Cardiac muscle cell (in vitro differentiated cells and primary cell): ENCODE measurements at places on chromosomes 13 and 19. TPM values are rescaled to one million over a fixed set of nuclear protein-coding genes. Genes with fewer than 3 reads are reported as not detected.

GRCh38 chr19:58521651-58522050 lies 2.0 kb upstream of the ZBTB45 start:
- no peak overlapping the region for H3K4me3 ChIP-seq
- no peak for DNase-seq
- H3K27ac ChIP-seq = no peak overlapping the region
- H3K27me3 ChIP-seq = no peaks in the 10 kb centered on the region
- peaks cover 15% of the 10 kb centered on the region for H3K4me1 ChIP-seq
- peaks cover 7% of the 10 kb centered on the region for H3K36me3 ChIP-seq

The SOX1 gene
- not detected in 2 replicates for polyA plus RNA-seq

The RASA3 gene
- polyA plus RNA-seq = 14.0 and 21.4 TPM in 2 replicates

The ZNF792 gene
- polyA plus RNA-seq = 2.6 and 4.6 TPM in 2 replicates

GRCh38 chr13:110466266-110466915 lies 95.1 kb downstream of the RAB20 start:
- no peak overlapping the region for H3K4me3 ChIP-seq
- no peaks in the 10 kb centered on the region for H3K27me3 ChIP-seq
- no peak for DNase-seq
- H3K4me1 ChIP-seq = no peaks in the 10 kb centered on the region

GRCh38 chr19:17687141-17687856 lies 855 bp downstream of the UNC13A start:
- H3K4me3 ChIP-seq = peak overlapping the region; percentile 19
- no peak overlapping the region for H3K27ac ChIP-seq
- H3K36me3 ChIP-seq = no peaks in the 10 kb centered on the region
- DNase-seq = no peak
- H3K4me1 ChIP-seq = no peaks in the 10 kb centered on the region

DNA sequence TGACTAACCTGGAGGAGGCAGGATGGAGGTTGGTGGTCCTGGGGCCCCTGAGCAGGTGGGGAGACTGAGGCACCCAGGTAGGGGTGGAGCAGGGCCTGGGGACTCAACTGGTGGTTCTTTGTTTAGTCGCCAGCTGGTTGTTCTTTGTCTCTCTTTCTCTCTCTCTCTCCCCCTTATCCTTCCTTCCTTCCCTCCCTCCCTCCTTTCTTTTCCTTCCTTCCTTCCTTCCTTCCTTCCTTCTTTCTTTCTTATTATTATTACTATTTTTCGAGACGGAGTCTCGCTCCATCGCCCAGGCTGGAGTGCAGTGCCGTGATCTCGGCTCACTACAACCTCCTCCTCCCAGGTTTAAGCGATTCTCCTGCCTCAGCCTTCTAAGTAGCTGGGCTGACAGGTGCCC lies 6.6 kb upstream of the NRTN start:
- H3K27ac ChIP-seq = no peak overlapping the region
- DNase-seq = no peak
- H3K27me3 ChIP-seq = no peaks in the 10 kb centered on the region
- H3K36me3 ChIP-seq = no peaks in the 10 kb centered on the region
- H3K4me3 ChIP-seq = no peak overlapping the region

DNA sequence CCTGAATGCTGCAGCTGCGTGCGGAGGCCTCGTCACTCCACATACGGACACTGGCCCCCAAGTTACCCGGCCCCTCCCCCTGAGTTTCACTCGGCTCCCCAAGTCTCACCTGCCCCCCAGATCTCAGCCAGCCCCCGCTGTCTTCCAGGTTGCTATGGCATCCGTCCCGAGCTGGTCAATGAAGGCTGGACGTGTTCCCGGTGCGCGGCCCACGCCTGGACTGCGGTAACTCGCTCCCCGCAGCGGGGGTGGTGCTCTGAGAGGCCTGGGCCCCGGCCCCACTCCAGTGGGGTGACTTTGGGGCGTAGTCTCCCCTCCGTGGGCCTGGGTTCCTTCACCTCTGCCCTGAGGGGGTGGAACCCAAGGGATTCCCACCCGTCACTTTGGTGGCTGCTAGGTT lies 168.2 kb downstream of the KDM4B start:
- peaks cover 4% of the 10 kb centered on the region for H3K4me1 ChIP-seq
- H3K36me3 ChIP-seq = peaks cover 42% of the 10 kb centered on the region
- no peaks in the 10 kb centered on the region for H3K27me3 ChIP-seq
- H3K4me3 ChIP-seq = no peak overlapping the region
- DNase-seq = no peak

GRCh38 chr19:1850809-1851653 lies 2.7 kb upstream of the REXO1 start:
- no peak overlapping the region for H3K27ac ChIP-seq
- H3K27me3 ChIP-seq = no peaks in the 10 kb centered on the region
- peaks cover 32% of the 10 kb centered on the region for H3K4me1 ChIP-seq

DNA sequence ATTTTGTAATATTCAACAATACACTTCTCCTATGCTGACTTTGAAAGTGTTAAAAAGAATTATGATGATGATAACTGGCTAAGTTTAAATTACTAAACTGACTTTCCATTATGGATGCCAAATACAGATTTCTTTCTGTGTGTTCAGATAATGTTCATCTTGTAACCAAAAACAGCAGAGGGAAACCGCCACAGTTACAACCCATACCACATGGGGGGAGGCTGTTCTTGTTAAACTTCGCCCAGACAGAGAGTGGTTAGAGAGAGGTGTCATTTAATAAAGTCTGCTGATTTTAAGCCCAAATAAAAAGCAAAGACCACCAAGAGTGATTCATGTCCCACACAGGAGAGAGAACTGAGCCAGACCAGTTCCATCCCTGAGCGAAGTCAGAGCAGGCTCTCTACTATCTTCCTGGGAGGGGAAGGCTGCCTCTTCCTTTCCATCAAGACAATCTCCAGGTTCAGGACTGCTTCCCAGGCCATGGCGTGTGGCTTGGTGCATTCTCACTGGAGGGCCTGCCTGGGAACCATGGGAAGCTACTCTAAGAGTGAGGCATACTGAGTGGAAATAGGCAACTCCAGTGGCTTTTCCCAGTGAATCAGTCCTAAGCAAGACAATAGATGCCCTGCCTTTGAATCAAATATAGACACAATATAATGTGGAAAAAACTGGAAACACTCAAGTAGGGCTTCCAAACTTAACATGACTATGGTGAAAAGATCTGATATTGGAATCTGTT lies 18.2 kb downstream of the EFNB2 start:
- no peak overlapping the region for H3K4me3 ChIP-seq
- peaks cover 4% of the 10 kb centered on the region for H3K4me1 ChIP-seq
- H3K27ac ChIP-seq = no peak overlapping the region
- no peaks in the 10 kb centered on the region for H3K27me3 ChIP-seq

The ZNF132 gene
- 1.1 and 1.4 TPM in 2 replicates for polyA plus RNA-seq

The FCAR gene
- not detected in 2 replicates for polyA plus RNA-seq

DNA sequence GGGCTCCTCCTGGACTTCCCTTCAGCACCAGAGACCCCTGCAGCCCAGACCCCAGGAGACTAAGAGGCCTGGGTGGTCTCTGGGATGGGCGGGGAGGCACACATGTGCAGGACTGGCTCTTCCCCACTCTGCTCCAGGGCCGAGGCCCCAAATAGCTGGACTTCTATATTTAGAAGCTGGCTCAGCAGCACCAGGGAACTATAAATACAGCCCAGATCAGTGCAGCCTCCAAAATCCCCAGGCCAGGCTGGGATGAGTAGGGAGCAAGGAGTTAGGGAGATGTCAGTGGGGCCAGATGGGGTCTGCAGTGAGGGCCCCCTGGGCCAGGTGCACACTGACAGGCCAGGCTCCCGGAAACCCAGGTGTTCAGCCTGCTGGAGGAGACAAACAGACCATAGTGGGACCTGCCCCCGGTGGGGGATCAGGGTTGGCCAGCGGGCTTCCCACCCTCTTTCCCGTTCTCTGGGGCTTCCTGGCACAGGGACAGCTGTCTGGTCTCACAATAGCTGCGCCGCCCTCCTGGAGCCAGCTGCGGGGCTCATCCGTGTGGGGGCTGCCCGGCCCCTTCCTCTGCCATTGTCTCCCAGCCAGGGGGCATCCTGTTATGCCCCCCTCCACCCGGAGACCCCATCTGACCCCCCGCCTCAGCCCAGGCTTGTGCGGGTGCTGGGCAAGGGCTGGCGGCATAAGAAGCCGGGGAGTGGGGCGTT lies 5.5 kb upstream of the ADGRE5 start:
- DNase-seq = peak; percentile 19
- no peaks in the 10 kb centered on the region for H3K27me3 ChIP-seq
- no peak overlapping the region for H3K4me3 ChIP-seq
- H3K4me1 ChIP-seq = peaks cover 19% of the 10 kb centered on the region
- peak overlapping the region; percentile 94 for H3K27ac ChIP-seq

The KCNN1 gene
- polyA plus RNA-seq = 20.4 and 28.0 TPM in 2 replicates

The CD22 gene
- polyA plus RNA-seq = 0.50 TPM in 1 of 2 replicates, not detected in the other

GRCh38 chr13:32828711-32829110 lies 187.5 kb upstream of the KL start:
- no peaks in the 10 kb centered on the region for H3K36me3 ChIP-seq
- no peaks in the 10 kb centered on the region for H3K27me3 ChIP-seq
- no peaks in the 10 kb centered on the region for H3K4me1 ChIP-seq
- no peak overlapping the region for H3K4me3 ChIP-seq
- no peak for DNase-seq
- H3K27ac ChIP-seq = no peak overlapping the region

The RYR1 gene
- polyA plus RNA-seq = 0.71 and 3.5 TPM in 2 replicates

DNA sequence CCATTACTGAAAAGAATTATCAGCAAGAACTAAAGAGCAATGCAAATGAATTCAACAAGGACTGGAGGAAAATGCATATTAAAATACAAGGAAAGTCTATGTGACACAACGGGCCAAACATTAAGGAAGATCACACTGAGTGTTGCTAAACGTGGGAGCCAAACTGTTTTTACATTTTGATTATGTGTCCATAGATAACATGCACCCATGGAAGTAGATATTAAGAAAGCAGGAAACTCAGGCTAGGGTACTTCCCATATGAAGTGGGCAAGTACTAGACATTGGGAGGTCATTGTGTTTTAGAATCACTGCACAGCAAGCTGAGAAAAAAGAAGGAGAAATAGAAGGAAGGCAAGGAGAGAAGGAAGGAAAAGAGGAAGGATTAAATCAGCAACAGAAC lies 161.8 kb downstream of the KCTD12 start:
- H3K27ac ChIP-seq = no peak overlapping the region
- no peaks in the 10 kb centered on the region for H3K27me3 ChIP-seq
- H3K4me1 ChIP-seq = no peaks in the 10 kb centered on the region
- H3K4me3 ChIP-seq = no peak overlapping the region
- H3K36me3 ChIP-seq = no peaks in the 10 kb centered on the region

- H3K4me1 ChIP-seq = peaks cover 3% of the 10 kb centered on the region
- no peaks in the 10 kb centered on the region for H3K36me3 ChIP-seq
- H3K4me3 ChIP-seq = no peak within 1 kb of the TSS
Observed at GRCh38 chr19:54172471-54173358, at the start of gene TMC4. Gene TMC4, minus strand, starts transcription at chr19:54173160. Its CDS starts 43 bp downstream, at chr19:54173117.

The ZNF723 gene
- not detected in 2 replicates for polyA plus RNA-seq

DNA sequence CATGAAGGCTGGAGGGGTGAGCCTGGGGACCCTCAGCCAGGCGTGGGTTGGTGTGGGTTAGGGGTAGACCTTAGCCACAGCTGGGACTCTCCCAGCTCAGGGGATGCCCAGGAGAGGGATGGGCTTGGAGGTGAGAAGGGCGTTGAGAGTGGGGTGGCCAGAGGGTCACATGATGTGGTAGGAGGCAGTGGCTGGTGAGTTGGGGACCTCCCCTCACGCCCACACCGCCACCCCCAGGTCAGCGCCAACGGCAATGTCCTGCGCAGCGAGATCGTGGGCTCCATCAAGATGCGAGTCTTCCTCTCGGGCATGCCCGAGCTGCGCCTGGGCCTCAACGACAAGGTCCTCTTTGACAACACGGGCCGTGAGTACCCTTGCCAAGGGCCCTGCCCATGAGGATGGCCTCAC lies 28.5 kb downstream of the AP1M1 start:
- H3K36me3 ChIP-seq = peaks cover 3% of the 10 kb centered on the region
- no peak overlapping the region for H3K27ac ChIP-seq
- H3K4me1 ChIP-seq = no peaks in the 10 kb centered on the region
- H3K4me3 ChIP-seq = no peak overlapping the region
- no peak for DNase-seq
- no peaks in the 10 kb centered on the region for H3K27me3 ChIP-seq

- H3K4me1 ChIP-seq = no peaks in the 10 kb centered on the region
- H3K27me3 ChIP-seq = no peaks in the 10 kb centered on the region
- peak; percentile 28 for DNase-seq
- H3K4me3 ChIP-seq = no peak overlapping the region
- H3K27ac ChIP-seq = no peak overlapping the region
Observed at GRCh38 chr13:23087880-23088279, 92.9 kb upstream of the SGCG start.
